ENCODE measurements at places on chromosomes 11 and 22.

GRCh38 chr22:44180706-44181032, at the start of gene PARVG:
PARVG (plus strand) TSS chr22:44180925; CDS start chr22:44183330, 2,405 bp downstream.
- DNase-seq, result no peak

DNA sequence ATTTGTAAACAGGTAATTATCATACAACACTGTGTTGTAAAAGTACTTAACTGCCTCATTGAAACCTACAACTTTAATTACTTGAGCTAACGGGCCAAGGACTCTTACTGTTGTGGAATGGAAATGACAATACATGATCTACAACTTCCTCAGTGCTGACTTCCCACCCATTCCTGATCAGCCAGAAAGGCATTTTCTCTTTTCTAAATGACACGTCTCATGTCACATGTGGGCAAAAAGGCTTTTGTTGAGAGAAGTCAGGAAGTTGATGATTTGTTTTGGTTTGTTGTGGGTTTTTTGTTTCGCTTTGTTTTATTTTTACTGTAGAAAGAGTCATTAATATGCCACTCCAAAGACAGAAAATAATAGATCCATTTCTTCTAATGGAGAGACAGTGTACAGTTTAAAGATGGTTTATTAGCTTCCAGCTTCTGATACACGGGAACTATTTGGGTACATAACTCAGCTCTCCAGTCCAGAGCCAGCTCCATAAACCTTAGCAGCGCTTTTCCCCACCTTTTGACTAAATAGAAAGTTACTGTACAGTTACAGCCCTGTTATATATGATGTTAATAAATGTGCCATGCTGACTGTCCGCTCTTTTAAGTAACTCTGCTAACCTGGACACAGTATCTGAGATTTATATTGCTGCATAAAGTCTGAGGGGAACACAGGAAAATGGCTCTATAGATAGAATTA, 509.4 kb upstream of the API5 start:
- no peak for DNase-seq

DNA sequence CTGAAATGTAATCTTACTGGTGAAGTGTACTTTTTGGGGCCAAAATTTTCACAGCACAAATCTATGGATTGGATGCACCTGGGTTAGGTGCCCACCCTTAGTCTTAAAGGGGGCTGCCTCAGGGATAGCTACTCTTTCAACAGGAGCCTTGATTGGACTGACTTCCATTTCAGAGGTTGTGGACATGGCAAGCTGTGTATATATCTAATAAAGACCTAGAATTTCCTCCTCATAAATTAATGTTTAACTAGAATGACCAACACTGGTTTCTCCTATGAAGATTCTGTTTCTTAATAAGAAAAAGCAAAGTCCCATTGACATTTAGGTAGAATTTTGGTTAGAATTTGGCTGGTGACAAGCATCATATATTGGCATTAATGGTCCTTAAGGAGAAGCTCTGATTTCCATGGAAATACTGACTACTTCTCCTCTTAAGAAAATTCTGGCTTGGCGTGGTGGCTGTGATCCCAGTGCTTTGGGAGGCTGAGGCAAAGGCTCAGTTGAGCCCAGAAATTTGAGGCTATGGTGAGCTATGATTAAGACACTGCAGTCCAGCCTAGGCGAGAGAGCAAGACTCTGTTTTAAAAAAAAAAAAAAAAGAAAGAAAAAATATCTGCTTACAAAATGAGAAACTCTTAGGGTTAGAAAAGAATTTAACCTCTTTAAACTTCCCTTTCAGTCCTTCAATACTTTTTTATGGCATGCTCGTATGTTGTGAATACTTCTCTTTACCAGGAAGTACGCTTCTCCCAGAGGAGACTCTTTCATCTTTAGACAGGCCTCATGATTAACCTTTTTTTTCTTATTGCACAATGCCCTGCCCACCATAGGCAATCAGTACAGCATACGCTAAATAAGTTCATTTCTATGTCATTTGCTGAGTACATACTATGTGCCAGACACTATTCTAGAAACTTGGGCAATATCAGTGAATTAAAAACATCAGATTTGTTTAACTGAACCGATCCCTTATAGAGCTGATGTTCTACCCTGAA, 77.2 kb downstream of the PRR5L start:
- no peak for DNase-seq

DNA sequence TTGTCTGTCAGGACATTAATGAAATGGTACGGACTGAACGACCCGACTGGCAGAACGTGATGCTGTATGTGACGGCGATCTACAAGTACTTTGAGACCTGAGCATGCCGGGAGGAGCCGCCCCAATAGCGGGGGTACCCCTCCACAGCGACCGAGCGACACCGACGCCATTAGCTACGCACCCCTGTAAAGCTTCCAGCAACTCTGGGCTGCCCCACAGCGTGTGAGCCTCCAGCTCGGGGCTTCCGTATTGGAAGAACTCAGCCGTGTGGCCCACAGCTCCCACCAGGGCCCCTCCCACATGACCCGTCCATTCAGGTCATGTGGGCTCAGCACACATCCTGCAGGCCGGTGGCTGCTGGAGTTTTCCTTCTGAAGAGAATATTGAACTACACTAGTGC, 12.9 kb upstream of the ADORA2A start:
- DNase-seq, result no peak

GRCh38 chr11:123546515-123546914, 107.9 kb downstream of the SCN3B start:
- DNase-seq, result no peak
